ENCODE measurements at places on chromosomes 2 and 18. TPM values are rescaled to one million over a fixed set of nuclear protein-coding genes. Genes with fewer than 3 reads are reported as not detected.

GRCh38 chr18:67276638-67277037 is 239.9 kb downstream of the DSEL start:
- H3K4me1 ChIP-seq: no peaks in the 10 kb centered on the region
- no peak for DNase-seq
- no peaks in the 10 kb centered on the region for H3K36me3 ChIP-seq
- H3K4me3 ChIP-seq: no peak overlapping the region
- H3K27ac ChIP-seq: no peak overlapping the region

- H3K4me3 ChIP-seq: no peak overlapping the region
- H3K36me3 ChIP-seq: no peaks in the 10 kb centered on the region
- peaks cover 12% of the 10 kb centered on the region for H3K4me1 ChIP-seq
- no peak for DNase-seq
- H3K27me3 ChIP-seq: no peaks in the 10 kb centered on the region
Observed at GRCh38 chr2:8006181-8006580, 675.7 kb upstream of the ID2 start.

AMER3 gene
- 0.79 TPM for total RNA-seq

RAB31 gene
- 9.5 TPM for total RNA-seq

- no peak overlapping the region for H3K27ac ChIP-seq
- no peaks in the 10 kb centered on the region for H3K27me3 ChIP-seq
- 0 out of 2 replicates have a peak, but pooled peaks cover 5% of the 10 kb centered on the region for H3K4me1 ChIP-seq
- no peak overlapping the region for H3K4me3 ChIP-seq
- H3K36me3 ChIP-seq: no peaks in the 10 kb centered on the region
Observed at GRCh38 chr18:7388741-7389140, 157.9 kb downstream of the LRRC30 start.

SCN2A gene
- total RNA-seq: not detected

HOXD3 gene
- 1.5 TPM for total RNA-seq

ANKRD44 gene
- total RNA-seq: 1.0 TPM

DNA sequence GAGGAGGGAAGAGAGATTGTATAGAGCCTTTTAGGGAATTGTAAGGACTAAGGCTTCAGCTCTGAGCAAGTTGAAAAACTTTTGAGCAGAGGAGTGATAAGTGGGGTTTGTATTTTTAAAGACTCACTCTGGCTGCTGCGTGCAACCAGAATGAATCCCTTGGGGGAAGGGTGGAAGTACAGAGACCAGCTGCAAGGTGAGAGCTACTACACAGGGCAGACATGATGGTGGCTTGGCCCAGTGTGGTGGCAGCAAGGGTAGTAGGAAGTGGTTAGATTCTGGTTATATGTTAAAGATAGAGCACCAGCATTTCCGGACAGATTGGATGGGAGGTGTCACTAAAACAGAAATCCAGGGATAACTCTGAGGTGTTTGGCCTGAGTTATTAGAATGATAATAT is 10.1 kb upstream of the SESTD1 start:
- no peak for DNase-seq
- H3K27ac ChIP-seq: peak overlapping the region; percentile 12
- no peaks in the 10 kb centered on the region for H3K27me3 ChIP-seq
- no peak overlapping the region for H3K4me3 ChIP-seq
- no peaks in the 10 kb centered on the region for H3K36me3 ChIP-seq

GRCh38 chr18:48138660-48139430 is 208.4 kb upstream of the SMAD2 start:
- H3K36me3 ChIP-seq: no peaks in the 10 kb centered on the region
- H3K4me1 ChIP-seq: no peaks in the 10 kb centered on the region
- H3K27ac ChIP-seq: no peak overlapping the region
- no peak overlapping the region for H3K4me3 ChIP-seq
- DNase-seq: no peak
- H3K27me3 ChIP-seq: no peaks in the 10 kb centered on the region

All from Caco-2 (cell line).